ENCODE measurements at places on chromosomes 3 and 15.

- no peak for DNase-seq
These were observed 11.6 kb downstream of the NR1D2 start for GRCh38 chr3:23956701-23957100.

GRCh38 chr3:161406594-161407555 lies 35.6 kb upstream of the SPTSSB start:
- no peak for DNase-seq

- DNase-seq = no peak
These were observed 113.8 kb upstream of the P2RY1 start for GRCh38 chr3:152720951-152721718.

GRCh38 chr15:88878720-88879184 lies 16.6 kb downstream of the HAPLN3 start:
- peak; percentile 33 for DNase-seq

GRCh38 chr15:69118089-69118488 lies 42.3 kb upstream of the GLCE start:
- DNase-seq = peak; percentile 69

DNA sequence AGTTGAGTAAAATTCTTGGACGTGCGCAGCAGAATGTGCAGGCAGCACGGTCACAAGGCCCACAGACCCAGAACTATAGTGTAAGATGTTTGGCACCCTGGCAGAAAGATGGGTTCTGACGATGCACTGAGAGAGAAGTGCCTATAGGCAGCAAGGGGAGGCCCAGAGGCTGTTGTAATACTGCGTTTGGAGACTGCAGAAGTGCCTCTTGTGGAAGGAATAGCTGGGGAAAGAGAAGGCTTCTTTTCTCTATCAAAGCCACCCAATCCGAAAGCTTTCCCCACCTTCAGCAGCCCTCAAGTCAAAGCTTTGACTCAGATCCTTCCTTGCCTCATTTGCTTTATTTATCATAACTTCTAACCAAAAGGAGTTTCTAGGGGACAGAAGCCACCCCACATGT lies 5.2 kb upstream of the SIN3A start:
- peak; percentile 15 for DNase-seq

GRCh38 chr3:186427627-186428281 lies 65.7 kb upstream of the DGKG start:
- DNase-seq = no peak

DNA sequence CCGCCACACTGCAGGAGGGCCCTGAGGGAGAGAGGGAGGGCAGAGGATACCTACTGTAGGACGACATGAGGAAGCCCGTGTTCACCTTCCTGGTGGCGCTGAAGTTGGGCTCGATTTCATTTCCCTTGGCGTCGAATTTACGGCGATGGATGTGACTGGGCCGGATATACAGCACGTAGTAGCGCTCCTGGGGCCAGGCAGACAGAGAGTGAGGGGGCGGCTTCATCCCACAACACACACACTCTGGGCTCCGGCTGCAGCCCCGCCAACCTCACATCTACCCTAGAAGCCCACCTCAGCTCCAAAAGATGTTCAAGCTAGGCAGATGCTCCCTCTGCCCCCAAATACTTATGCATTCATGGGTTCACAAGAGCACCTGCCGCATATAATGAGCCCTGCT lies 4.5 kb downstream of the ARPIN start:
- DNase-seq = no peak

DNA sequence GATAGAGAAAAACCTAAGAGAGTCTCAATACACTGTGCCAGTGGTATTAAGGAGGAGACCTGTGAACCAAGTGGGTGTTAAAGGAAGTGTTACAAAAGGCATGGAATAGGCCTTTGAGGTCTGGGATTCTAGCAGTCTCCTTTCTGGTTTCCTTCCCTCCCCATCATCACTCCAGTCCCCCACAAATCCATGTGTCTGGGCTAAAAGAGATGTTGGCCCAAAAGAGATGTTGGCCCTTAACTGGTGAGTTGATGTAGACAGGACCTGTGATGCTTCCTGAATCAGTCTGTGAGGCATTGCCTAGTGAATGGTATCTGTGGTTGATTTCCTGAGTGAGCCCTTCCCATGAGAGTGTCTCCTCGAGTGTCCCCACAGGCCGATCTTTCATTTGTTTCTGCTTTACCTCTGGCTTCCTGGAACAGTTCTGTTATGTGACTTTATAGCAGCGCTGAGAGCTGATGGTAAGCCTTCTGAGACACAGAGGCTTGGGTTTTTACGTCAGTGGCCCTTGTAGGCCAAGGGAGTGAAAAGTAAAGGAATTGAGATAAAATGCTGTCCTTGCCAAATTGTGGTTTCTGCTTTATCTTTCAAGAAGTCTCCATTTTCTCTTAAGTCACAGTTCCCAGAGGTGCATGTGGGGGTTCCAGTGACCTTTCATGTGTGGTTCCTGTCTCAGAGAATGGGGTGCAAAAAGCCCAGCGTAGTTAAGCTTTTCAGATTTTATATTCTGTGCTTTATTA lies 87.8 kb downstream of the KLHL25 start:
- DNase-seq = no peak

DNA sequence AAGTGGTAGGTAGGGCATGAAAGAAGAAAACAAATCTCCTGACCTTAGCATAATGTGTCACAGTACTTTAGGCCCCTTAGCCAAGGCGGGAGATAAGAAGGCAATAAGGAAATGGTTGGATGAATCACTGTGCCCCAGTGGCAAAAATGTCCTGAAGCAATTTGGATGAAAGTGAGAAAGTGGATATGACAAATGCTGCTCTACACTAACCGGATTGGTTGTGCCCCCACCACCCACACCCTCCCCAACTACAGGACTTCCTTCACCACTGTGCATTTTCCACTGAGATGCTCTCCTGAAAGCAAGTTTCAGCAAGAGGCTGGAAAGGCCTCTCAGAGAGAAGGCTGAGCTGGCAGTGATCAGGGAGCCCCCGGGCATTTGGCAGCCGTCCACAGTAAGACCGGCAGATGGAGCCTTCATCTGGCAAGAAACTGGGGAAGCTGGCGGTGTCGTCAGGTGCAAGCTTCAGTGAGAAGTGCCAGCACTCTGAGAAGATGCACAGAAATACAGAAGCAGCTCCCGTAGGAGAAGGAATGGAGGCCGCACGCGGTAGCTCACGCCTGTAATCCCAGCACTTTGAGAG lies 63.8 kb downstream of the ATP1B3 start:
- peak; percentile 96 for DNase-seq

DNA sequence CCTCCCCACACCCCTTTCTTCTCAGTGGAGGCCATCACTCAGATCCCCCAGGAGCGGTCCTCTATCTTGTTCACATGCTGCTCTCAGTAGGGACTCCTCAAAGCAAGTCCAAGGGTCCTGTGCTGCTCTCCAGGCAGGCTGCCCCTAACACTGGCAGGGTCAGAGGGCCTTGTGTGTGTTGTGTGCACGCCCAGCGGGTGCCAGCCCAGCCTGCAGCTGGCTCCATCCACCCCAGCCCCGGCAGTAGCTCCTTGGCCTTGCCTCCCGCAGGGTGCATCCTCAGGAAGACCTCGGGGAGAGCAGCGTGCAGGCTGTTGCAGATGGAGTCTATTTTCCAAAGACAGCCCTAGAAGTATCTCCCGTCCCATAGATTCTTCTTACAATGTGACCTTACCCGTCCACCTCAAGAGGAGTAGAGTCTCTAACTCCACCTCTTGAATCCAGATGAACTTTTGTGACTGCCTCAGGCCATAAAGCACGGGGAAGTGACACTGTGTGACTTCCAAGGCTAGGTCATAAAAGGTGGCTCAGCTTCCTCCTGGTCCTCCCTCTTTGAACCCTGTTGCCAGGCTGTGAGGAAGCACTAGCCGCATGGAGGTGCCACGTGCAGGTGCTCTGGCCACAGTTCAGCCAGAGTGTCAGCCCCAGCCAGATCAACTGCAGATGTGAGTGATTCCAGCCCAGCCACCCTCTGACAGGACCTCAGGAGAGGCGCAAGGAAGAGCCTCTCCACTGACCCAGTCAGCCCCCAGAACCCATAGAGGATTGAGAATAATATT lies 531.6 kb downstream of the SHQ1 start:
- no peak for DNase-seq

GRCh38 chr3:16182183-16182582 lies 7.7 kb downstream of the GALNT15 start:
- DNase-seq = no peak

GRCh38 chr3:45781271-45781670 lies 15.1 kb downstream of the SLC6A20 start:
- DNase-seq = no peak

DNA sequence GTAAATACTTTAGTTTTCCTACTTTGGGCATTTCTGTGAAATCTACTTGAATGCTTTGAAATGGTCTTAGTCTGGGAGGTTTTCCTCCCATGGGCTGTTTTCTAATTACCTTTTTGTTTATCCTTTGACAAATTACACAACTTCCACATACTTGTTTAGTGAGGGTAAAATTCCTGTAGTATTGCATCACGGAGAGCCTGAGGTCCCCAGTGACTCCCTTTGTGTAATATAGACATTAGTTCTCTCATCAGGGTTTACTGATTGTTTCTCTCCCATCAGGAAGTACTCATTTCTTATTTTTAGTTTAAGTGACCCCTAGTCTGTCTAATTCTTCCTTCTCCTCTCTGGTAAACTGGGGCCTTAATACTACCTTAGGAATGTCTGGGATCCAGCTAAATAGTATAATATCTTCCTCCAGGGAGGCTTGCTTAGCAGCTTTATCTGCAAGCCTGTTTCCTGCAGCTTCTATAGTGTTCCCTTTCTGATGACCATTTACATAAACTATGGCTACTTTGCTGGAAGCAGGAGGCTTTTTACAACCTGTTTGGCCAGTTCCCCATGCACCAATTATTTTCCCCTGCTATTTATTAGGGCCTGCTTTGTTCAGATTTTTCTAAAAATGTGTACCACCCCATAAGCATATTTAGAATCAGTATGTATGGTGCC lies 87.2 kb upstream of the XCR1 start:
- DNase-seq = peak; percentile 75

- no peak for DNase-seq
These were observed 41.8 kb downstream of the IQCB1 start for GRCh38 chr3:121793078-121793477.

GRCh38 chr3:121748680-121749275 lies 763 bp downstream of the GOLGB1 start:
- DNase-seq = peak; percentile 67

DNA sequence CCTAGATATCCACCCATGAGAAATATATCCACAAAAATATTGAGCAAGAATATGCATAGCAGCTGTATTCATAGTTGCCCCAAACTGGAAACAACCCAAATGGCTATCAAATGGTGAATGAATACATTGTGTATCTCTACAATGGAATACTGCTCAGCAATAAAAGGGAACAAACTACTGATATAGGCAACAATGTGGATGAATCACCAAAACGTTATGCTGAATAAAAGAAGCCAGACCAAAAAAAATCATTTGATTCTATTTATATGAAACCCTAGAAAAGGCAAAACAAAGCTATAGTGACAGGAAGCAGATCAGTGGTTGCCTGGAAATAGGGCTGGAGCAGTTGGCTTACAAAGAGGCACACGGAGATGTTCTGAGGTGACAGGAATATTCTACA lies 15.5 kb upstream of the CMTM7 start:
- no peak for DNase-seq

DNA sequence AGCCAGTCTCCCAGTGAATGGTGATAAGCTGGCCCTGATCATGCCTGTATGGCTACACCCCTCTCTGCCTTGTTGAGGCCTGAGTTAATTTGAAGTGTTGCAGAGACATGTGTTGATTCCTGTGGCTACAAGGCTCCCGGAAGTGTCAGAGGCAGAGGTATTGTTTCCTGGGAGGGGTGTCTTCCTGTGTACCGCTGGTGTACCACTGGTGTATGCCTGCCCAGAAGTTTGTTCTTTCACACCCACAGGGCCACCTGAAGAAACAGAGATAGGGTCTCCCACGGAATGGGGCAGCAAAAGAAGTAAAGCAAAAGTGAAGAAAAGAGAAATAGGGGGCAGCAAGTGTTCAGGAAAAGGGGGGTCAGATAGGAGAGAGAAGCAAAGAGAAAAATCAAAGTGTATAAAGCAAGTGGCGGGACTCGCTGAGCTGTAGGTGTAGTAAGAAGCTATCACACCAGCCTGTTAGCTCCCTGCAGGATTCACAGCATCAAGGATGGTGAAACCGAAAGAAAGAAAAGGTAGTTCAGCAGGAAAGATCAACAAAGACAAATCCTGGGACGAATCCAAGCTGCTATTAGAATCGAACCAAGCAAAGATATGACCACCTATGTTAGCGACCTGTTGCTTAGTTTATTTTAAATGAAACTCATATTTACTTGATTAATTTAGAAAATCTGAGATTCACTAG lies 36.6 kb upstream of the CD47 start:
- no peak for DNase-seq

GRCh38 chr3:146124126-146124801 lies 36.7 kb downstream of the PLOD2 start:
- no peak for DNase-seq

- DNase-seq = peak; percentile 79
These were observed 24.3 kb upstream of the POLG start for GRCh38 chr15:89358755-89359439.

DNA sequence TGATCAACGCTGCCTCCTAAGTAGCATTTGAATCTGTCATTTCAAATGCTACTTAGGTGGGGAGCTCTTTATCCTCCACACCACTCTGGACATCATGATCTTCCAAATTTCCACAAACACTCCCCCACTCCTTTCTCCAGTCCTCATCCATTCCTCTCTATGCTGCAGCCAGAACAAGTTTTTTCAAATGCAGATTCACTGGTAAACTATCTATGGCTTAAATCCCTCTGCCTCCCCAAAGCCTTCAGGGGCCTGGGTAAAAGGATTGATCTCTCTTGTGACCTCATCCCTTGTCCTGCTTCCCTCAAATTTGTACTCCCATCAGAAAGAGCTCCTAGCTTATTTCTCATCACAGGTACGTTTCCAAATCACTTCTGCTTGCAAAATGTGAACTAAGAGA lies 1.3 kb upstream of the AEN start:
- DNase-seq = no peak

- DNase-seq = no peak
These were observed 3.8 kb downstream of the RNU6-1 start for GRCh38 chr15:67836134-67836455.

- no peak for DNase-seq
These were observed 220.2 kb downstream of the MTHFS start for GRCh38 chr15:79676621-79677020.

GRCh38 chr15:48355377-48355776 lies 24.1 kb downstream of the DUT start:
- no peak for DNase-seq

GRCh38 chr3:184184546-184185230 lies 1.3 kb upstream of the ABCF3 start:
- DNase-seq = no peak
